Effector CD4-positive, alpha-beta T cell (primary cell): ENCODE measurements at places on chromosomes 7 and 10.

DNA sequence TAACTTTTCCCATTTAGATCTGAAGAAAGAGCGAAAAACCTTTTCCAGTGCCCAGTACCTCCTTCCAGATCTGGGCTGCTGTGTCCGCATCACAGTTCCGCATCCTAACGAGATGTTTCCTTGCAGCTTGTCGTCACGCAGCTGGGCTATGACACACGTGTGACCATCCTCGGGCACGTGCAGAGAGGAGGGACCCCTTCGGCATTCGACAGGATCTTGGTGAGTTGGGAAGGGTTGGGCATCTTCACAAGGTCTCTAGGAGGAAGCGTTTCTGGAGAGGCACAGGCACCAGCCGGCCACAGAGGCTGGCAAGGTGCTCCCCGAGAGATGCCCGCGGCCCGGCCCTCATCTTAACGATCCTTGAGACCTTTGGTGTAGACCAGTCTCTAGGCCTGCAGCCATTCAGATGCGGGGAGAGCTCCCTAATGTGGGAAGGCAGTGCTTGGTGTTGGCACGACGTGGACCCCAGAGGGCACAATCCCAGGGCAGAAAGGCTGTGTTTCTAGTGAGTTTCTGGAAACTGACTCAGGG, 41.3 kb downstream of the PFKP start:
- DNase-seq = no peak

- no peak for DNase-seq
These were observed 9.7 kb upstream of the ABCA13 start for GRCh38 chr7:48161407-48162125.

- no peak for DNase-seq
These were observed 25.5 kb downstream of the LARP4B start for GRCh38 chr10:905972-906371.

GRCh38 chr10:91891125-91892001, 17.9 kb downstream of the FGFBP3 start:
- DNase-seq = no peak

GRCh38 chr7:1619152-1620079, 49.6 kb upstream of the PSMG3 start:
- DNase-seq = no peak

GRCh38 chr10:132146941-132147915, 39.5 kb upstream of the DPYSL4 start:
- DNase-seq = no peak

DNA sequence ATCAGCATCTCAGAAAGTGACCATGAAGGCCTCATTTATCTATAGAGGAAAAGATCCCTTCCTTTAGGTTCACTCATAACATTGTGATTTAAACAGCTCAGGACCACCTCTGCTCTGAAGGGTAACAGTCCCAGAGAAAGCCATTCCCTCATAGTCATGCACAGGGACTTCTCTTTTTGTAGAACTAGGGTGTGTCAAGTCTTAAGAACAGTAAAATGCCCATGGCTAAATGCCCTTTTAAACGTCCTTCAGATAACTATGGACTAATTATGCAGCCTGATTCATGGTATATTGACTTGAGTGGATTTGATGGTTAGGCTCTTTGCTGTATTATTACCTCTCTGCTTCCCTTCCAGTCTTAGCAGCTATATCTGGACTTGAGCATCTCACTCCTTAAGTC, 337.8 kb downstream of the SORCS1 start:
- DNase-seq = no peak

GRCh38 chr10:117944676-117945447, 101.9 kb downstream of the RAB11FIP2 start:
- no peak for DNase-seq

- no peak for DNase-seq
These were observed 615.1 kb downstream of the SUGCT start for GRCh38 chr7:40749877-40750276.

GRCh38 chr7:27235387-27236311, 7.0 kb upstream of the EVX1 start:
- DNase-seq = no peak

DNA sequence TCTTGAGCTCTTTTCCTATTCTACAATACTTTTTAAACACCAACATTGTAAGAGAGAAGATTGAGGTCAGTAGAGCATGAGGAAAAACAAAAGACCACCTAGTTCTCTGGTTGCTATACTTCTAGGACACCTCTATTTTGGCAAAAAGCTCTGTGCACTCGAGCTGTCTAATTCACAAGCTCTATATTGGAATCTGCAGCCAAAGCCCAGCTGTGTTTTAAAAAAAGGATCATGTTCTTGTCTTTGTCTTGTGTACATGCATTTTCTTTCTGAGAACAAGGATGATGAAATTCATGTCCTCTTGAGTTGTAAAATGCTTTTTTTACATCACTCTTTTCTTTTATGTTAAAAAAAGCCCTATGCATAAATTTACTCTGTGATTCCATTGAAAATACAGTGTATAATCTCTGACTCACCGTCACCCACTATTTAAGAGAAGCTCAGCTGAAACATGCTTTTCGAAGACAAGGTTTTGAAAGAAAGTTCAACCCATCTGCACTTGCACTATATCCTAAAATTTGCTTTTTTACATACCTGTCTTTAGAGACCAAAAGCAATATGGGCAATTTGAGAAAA, 215.5 kb upstream of the VSTM2A start:
- no peak for DNase-seq

DNA sequence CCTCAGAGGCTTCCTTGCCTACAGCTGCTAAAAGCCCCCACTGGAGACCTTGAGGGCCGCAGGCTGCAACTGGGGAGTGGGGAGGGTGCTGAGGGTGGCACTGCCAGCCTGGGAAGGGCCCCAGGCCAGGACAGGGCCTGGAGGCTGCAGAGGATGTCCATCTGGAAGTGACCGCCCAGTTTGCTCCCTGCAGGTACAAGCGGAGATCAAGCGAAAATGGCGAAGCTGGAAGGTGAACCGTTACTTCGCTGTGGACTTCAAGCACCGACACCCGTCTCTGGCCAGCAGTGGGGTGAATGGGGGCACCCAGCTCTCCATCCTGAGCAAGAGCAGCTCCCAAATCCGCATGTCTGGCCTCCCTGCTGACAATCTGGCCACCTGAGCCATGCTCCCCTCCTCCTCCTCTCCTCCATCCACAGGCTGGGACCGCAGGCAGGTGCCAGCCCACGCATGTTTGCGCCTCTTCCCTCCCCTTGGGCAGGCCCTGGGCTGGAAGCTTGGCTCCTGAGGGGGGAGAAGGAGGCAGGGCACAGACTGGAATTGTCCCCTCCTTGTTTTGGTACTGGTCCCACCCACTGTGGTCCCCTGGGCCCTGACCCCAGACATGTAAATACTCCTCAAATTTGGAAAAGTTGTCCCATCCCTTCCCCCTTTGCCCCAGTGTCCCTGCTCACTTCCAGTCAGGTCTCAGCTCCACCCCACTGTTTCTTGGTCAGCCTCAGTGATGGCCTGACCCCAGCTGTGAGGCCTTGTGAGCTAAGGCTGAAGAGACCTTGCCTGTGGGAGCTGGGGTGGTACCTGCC, 54.4 kb downstream of the ADCYAP1R1 start:
- no peak for DNase-seq

GRCh38 chr10:94279835-94280709, 82.7 kb downstream of the NOC3L start:
- peak; percentile 32 for DNase-seq

- peak; percentile 43 for DNase-seq
These were observed 868 bp downstream of the TIAL1 start for GRCh38 chr10:119595676-119596515.

GRCh38 chr7:140769852-140770251, 73.3 kb downstream of the NDUFB2 start:
- no peak for DNase-seq

DNA sequence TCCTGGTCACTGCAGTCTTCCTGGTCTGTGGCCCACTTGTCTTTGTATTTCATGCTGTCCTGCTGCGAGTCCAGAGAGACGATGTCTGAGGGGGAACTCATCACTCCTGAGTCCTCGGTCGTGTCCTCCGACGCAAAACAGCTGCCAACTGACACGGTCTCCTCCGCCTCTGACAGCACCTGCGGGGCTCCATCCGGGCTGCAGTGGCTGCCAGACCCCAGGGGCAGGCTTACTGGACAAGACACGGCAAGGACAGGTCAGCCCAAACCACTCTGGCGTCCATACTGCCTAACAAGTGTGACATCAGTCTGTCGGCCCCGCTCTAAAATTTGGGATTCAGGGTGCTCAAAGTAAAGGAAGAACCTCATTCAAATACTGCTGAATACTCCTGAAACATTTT, 260.8 kb upstream of the GRB10 start:
- DNase-seq = no peak

- DNase-seq = no peak
These were observed 148.0 kb downstream of the TSPAN12 start for GRCh38 chr7:120709972-120710320.

DNA sequence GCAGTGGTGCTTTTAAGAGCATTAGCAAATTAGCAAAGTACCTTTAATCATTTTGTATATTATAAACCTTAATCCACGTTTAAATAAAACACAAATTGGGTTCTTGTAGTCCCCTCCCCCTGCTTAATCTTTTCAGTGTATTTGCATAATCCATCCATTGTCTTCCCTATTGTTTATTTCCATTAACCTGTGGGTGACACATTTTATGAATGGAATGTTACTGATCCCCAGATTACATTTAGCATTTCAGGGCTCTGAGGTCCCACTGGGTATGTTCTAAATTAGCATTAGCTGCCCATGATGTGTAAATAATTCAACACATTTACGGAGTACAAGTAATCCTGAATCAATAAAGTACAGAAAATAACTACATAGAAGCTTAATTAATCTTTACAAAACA, 138.4 kb upstream of the FEZF1 start:
- no peak for DNase-seq
